GM23338 (cell line): ENCODE measurements at places on chromosomes 12 and 14.

DNA sequence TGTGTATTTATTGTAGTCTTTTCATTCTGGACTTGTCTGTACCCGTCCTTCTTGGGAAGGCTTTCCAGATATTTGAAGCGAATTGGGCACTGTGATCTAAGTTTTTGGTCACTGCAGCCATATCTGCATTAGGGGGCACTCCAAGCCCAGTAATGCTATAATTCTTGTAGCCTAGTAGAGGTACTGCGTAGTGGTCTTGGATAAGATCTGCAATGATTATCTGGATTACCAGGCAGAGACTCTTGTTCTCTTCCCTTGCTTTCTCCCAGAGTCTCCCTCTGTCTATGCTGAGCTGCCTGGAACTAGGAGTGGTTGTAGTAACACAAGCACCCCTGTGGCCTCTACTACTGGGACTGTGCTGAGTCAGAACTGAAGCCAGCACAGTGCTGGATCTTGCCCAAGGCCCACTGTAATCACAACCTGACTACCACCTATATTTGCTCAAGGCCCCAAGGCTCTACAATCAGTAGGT lies 30.0 kb downstream of the SLC38A2 start:
- peak; percentile 76 for DNase-seq

GRCh38 chr14:59320763-59321625 lies 132.5 kb downstream of the DAAM1 start:
- no peak for DNase-seq

GRCh38 chr12:46402941-46403718 lies 30.6 kb upstream of the SLC38A2 start:
- DNase-seq = no peak

DNA sequence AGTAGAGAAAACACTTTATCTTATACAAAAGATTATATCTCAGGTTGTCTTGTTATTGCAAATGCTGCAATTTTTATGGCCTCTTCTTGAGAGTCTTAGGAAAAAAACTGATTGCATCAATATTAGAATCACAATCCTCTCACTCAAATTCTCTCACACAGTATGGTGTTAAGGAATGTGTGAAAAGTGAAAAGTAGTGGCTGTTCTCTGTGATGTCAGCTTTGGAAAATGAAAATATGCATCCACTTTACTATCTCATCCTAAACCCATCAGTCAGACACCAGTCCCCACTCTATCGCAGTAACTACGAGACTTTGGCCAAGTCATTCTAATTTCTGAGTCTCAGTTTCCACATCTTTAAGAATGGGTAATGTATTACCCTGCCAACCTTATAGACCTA lies 32.6 kb upstream of the NTF3 start:
- no peak for DNase-seq

DNA sequence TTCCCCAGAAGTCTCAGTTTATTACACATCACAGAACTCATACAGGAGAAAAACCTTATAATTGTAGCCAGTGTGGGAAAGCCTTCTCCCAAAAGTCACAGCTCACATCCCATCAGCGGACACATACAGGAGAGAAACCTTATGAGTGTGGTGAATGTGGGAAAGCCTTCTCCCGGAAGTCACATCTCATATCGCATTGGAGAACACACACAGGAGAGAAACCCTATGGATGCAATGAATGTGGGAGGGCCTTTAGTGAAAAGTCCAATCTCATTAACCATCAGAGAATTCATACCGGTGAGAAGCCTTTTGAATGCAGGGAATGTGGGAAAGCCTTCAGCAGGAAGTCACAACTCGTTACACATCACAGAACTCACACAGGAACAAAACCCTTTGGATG lies 20.1 kb downstream of the ZNF84 start:
- DNase-seq = peak; percentile 11
